ENCODE measurements at places on chromosomes 7 and 10.

GRCh38 chr7:87220026-87220733 is 648 bp upstream of the TMEM243 start:
- peak; percentile 87 for DNase-seq

DNA sequence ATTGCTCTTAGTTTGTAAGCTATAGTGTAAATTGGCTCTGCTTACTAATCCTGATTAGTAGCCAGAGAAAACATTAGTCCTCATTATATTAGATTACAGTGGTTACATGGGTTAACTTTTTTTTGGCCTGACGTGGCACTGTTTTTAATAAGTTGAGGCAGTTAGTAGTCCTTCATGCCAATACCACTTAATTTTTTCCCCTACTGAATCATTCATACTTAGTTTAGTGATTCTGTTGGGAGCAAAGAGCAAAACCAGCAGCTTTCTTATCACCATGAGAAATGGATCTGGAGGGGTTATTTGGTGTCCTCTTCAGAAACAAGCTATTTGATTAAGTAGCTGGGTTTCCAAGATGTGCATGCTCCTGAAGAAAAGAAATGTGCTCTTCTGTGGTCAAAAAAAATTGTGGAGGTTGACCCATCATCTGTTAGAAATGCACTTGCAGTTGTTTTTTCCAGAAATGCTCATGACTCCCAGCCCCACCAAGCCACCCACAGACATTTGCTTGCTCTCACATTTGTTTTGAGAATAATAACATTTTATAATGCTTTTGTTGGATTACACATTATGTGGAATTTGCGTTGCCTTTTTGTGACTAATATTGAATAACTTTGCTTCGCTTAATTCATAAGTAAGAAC is 258.5 kb downstream of the HDAC9 start:
- no peak for DNase-seq

DNA sequence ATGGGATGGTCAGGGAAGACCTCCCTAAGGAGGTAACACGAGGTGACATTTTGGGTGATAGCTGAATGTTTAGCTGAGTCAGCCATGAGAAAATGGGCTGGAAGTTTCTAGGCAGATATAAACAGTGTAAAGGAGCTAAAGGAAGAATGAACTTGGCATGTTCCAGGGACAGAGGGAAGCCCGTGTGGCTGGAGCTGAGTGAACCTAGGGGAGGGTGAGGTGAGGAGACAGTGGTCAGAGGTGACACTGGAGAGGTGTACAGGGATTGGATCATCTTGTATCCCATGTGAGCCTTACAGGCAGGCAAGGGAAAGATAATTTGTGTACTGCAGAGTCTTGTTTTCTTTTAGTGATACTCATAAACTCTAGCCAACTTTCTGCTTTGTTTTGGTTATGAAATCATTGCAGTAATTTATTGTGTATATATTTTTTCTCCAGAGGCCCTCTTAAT is 1.8 kb downstream of the STARD3NL start:
- DNase-seq: no peak

DNA sequence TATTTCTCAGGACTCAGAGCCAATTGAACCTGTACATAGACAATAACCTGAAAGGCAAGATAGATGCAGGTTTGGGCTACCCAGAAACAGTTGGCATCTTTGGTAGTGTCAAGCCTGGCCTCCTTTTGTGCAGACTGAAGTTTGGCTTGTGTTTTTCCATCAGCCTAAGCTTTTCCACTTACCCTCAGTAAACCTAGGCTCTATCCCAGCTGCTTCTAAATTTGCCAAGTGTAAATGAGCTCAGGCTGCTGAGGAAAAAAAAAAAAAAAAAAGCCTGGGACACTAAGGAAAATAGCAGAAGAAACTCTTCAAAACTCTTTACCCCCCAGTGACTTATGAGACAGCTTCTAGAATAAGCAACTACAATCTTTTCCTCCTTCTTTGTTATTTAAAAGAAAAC is 316.3 kb upstream of the SORCS1 start:
- no peak for DNase-seq

GRCh38 chr7:71272509-71273490 is 140.9 kb downstream of the GALNT17 start:
- no peak for DNase-seq

DNA sequence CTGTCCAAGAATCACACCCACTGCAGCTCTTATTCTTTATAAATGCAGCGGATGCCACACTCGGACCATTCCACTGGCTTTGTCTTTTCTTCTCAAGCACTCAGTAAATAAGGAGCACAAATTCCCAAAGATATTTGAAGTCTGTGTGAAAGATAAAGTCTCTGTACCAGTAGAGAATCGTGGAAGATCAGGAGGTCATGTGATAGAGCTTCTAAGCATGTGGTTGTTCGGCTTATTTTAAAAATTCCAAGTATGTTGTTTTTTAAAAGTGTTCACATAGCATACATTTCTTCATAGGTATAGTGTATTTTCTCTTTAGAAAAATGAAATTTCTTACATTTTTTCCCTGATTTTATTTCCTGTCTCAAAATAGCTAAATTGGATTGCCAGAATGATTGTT is 75.8 kb downstream of the NOC3L start:
- DNase-seq: no peak

- DNase-seq: no peak
Measured at GRCh38 chr10:43216931-43217562, 49.8 kb downstream of the RASGEF1A start.

- DNase-seq: no peak
Measured at GRCh38 chr7:136063326-136063666, 86.1 kb upstream of the MTPN start.

- no peak for DNase-seq
Measured at GRCh38 chr7:133822868-133823552, 304.1 kb upstream of the LRGUK start.

DNA sequence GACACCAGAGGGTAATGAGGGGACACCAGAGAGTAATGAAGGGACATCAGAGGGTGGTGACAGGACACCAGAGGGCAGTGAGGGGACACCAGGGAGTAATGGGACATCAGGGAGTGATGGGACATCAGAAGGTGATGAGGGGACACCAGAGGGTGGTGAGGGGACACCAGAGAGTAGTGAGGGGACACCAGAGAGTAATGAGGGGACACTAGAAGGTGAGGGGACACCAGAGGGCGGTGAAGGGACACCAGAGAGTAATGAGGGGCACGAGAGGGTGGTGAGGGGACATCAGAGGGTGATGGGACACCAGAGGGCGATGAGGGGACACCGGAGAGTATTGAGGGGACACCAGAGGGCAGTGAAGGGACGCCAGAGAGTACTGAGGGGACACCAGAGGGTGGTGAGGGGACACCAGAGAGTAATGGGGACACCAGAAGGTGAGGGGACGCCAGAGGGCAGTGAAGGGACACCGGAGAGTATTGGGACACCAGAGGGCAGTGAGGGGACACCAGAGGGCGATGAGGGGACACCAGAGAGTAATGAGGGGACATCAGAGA is 10.6 kb downstream of the NACAD start:
- DNase-seq: no peak

DNA sequence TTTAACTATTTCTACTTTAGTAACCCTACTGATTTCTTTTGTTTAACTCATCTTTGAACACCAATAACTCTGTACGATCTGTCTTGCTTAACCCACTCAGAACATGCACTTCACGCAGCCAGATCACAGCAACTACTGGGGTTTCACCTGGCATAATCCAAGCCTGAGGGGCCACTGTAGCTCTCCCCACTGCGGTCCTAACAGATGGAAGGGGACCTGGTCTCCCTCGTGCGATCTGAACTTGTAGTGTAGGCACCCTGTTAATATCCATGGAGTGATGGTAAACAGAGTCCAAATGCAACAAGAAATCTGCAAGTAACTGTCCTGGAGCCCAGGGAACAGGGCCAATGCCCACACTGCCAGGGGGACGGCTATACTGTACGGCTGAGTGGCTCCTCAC is 45.5 kb downstream of the INSIG1 start:
- DNase-seq: no peak

- peak; percentile 55 for DNase-seq
Measured at GRCh38 chr10:27742195-27743011, 3.2 kb downstream of the MKX start.

GRCh38 chr10:78600740-78601139 is 468.0 kb upstream of the ZMIZ1 start:
- DNase-seq: no peak

GRCh38 chr10:70404036-70404786 is at the start of gene EIF4EBP2:
EIF4EBP2 (plus strand) TSS chr10:70404145; CDS start chr10:70404402, 257 bp downstream.
- DNase-seq: peak; percentile 56

DNA sequence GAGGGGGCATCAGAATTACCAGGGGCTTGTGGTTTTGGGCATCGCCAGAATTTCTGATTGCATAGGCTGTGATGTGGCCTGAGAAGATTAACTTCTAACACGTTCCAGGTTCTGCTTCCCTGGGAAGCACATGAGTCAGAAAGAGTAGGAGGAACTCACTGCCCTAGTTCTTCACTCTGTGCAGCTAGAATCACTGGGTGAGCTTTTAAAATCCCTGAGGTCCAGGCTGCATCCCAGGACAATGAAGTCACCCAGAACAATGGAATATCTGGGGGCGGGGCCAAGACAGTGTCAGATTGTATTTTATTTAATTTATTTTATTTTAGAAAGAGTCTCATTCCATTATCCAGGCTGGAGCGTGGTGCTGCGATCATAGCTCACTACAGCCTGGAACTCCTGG is 636.5 kb downstream of the CALN1 start:
- no peak for DNase-seq

DNA sequence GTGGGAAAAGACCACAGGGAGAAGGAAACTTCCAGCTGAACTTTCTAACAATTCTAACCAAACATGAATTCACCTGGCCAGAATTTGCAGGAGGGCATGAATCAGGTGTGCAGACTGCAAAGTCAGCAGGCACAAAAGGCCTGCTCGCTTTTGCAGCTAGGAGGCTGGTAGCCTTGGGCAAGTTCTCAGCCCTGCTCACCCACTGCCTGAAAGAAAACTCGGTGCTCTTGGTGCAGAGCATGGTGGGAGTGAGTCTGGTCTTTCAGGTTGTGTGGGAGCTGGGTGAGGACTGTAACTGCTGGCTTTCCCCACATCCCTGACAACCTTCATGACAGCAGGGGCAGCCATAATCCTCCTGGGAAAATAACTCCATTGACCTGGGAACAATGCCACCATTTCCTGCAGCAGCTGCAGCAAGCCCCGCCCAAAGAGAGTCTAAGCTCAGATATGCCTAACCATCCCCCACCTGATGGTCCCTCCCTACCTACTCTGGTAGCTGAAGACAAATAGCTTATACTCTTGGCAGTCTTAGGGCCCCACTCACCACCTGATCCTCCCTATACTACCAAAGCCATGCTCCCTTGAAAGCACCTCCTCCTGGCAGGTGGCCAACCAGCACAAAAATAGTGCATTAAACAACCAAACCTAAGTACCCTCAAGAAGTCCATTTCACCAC is 31.6 kb downstream of the ZNF117 start:
- peak; percentile 38 for DNase-seq

DNA sequence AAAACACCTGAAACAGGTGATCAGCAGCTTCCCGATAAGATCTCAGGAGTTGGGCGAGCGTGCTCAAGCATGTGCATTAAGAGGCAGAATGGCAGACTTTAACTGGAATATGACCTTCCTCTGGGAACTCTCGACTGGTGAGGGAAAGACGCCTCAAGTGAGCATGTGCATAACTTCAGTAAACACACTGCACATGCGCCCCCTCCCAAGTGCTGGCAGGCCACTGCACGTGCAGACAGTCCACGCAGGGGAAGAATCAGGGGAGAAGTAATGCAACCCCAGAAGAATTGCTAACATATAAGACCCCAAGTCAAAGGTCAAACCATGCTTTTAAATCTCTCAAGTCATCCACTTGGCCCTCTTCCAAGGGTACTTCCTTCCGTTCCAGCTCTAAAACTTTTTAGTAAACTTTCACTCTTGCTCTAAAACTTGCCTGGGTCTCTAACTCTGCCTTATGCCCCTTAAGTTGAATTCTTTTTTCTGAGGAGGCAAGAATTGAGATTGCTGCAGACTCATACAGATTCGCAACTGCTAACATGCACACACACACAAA is 541.0 kb downstream of the TNS3 start:
- DNase-seq: no peak

GRCh38 chr10:1160561-1161314 is 104.6 kb downstream of the WDR37 start:
- no peak for DNase-seq

- peak; percentile 12 for DNase-seq
Measured at GRCh38 chr10:47340608-47341170, 7.5 kb upstream of the RBP3 start.

GRCh38 chr7:135782801-135783200 is 34.2 kb upstream of the FAM180A start:
- DNase-seq: no peak

- DNase-seq: no peak
Measured at GRCh38 chr7:154575497-154575896, 427.4 kb downstream of the PAXIP1 start.

- DNase-seq: no peak
Measured at GRCh38 chr7:85695533-85695932, 508.7 kb upstream of the SEMA3D start.

DNA sequence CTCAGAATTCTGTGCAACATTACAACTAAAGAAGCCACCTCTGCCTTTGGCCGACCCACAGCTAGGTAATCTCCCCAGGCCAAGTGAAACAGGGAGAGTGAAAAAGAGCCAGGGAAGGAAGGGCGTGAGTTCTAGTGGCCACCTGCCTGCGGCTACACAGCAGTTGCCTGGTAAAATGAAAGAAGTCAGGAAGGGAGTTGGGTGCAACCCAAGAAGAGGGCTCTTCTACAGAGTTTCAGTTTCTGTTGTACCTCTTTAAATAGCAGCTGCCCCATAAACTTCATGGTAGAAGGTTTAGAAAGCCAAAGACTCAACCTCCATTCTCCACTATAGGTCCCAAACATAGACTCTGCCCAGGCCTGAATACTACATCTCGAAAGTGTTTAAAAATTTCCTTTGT is 76.2 kb upstream of the TMEM168 start:
- DNase-seq: no peak

DNA sequence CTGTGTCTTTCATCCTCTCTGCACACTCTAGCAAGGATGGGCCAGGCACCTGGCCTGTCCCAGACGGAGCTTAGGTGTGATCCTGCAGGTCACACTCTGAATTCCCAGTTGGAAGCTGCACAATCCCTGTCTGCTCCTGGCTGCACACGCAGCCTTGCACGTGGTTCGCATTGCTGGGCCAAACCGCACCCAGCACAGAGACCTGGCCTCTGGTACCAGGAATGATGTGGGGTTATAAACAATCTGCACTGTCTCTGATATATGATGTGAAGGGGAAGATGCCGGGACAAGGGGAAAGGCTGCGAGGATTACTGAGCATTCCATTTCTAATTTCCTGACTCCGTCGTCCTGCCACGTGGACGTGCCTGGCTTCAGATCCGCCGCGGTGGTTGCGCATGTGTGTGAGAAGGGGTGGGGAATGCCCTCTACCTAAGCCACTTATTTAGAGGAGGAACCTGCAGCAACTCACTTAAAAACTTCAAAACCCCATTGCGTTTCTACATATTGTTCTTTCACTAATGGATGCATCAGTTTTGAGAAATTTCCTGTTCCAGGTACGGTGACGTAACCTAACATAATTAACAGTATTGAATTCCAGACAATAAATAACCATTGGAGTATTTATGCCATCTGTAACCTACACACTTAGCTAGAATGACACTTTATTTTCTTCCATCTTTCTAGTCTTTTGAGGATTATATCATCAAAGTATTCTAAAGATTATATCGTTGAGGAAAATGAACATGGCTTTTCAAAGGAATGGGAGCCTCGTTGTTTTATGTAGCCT is 559.7 kb upstream of the MGMT start:
- DNase-seq: no peak
